Nasal cavity respiratory epithelium epithelial cell of viscerocranial mucosa (primary cell): ENCODE measurements at places on chromosomes 5 and 9. TPM values are rescaled to one million over a fixed set of nuclear protein-coding genes. Genes with fewer than 3 reads are reported as not detected.

DMRT1 gene
- not detected in 2 replicates for total RNA-seq

PCA3 gene
- not detected in 2 replicates for total RNA-seq

ACO1 gene
- total RNA-seq = 13.3 and 41.6 TPM in 2 replicates

SWI5 gene
- total RNA-seq = 25.0 and 48.9 TPM in 2 replicates

MAMDC2 gene
- 0.68 and 6.8 TPM in 2 replicates for total RNA-seq

PCDHB15 gene
- total RNA-seq = 0.34 and 0.50 TPM in 2 replicates

CKMT2 gene
- total RNA-seq = 0.36 TPM in 1 of 2 replicates, not detected in the other

CMYA5 gene
- 0.34 and 0.85 TPM in 2 replicates for total RNA-seq
